ENCODE measurements at places on chromosomes 16 and 17.

GRCh38 chr16:69494991-69495392 is 70.6 kb downstream of the CYB5B start:
- no peak for DNase-seq

- DNase-seq = no peak
Observed at GRCh38 chr17:1590029-1590746, 27.6 kb upstream of the PITPNA start.

- DNase-seq = no peak
Observed at GRCh38 chr17:59167571-59168001, 12.0 kb downstream of the PRR11 start.

DNA sequence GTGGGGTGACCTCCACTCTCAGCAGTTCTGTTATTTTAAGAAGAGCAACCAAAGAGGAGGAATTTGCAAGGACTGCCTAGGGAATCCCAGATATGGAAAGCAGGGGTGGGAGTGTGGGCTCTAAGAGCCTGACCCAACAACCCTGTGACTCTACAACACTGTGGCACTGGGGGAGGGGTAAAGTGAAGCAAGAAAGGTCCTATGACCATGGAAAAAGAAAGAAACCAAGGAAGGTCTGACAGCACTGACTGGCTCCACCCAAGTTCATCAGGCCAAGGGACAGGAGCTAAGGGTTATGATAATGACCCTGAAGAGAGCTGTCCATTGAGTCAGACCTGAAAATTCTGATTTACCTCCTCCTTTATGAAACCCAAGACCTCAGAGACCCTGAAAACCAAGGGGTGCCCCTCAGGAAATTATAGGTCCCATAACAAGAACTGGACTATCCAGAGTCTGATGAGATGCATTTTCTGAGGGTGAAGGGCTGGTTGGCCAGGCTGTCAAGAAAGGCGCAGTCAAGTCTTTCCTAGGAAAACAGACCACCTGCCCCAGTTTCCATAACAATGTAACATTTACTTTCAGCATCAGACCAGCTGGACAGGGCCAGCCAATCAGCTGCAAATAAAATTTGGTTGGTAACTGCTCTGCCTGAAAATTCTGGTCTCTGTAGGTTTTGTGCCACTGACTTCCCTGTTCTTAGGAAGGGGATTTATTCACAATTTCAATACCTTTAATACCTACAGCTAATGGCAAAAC is 53.8 kb upstream of the MTMR4 start:
- no peak for DNase-seq

DNA sequence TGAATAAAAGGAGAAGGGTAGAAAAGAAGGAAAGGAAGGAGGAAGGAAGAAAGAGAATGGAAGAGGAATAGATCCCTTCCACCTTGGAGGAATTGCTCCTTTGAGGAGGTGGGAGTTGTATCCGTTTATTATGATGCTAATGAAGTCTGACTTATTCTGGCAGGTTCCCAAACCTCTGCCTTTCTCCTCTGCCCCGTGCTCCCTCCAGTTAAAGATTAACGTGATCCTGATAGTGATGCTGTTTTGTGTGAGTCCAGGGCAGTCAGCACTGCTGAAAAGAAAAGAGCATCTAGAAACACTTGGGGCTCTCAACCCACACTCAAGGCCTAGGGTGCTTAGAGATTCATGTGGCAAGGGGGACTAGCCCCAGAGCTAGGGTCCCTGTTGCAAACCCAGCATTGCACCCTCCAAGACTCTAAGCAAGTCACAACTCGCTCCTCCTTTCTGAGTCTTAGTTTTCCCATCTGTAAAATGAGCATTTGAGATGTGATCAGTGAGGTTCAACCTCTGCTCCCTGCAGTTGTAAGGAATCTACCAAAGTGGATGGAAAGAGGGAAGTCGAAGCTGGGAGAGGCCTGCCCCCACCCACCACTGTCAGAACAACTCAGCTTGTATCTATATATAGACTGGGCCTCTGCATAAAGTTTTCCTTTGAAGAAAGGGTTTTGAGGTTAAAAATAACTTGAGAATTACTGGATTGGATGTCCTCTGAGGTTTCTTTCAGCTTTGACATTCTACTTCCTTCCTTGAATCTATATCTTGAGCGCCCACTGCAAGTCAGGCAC is 46.9 kb upstream of the TMEM132E start:
- no peak for DNase-seq

All from NCI-H524 (cell line).